ENCODE measurements at places on chromosomes 13 and 19. TPM values are rescaled to one million over a fixed set of nuclear protein-coding genes. Genes with fewer than 3 reads are reported as not detected.
A peak's percentile ranks its signal among the peaks of the same experiment; 100 is the strongest.

Gene ATP8A2
- 0.38 TPM for total RNA-seq

GRCh38 chr19:38912600-38913514, 871 bp upstream of the CCER2 start:
- DNase-seq, result no peak

- DNase-seq, result peak; percentile 82
These were observed 2.9 kb downstream of the RPS11 start for GRCh38 chr19:49499030-49499670.

DNA sequence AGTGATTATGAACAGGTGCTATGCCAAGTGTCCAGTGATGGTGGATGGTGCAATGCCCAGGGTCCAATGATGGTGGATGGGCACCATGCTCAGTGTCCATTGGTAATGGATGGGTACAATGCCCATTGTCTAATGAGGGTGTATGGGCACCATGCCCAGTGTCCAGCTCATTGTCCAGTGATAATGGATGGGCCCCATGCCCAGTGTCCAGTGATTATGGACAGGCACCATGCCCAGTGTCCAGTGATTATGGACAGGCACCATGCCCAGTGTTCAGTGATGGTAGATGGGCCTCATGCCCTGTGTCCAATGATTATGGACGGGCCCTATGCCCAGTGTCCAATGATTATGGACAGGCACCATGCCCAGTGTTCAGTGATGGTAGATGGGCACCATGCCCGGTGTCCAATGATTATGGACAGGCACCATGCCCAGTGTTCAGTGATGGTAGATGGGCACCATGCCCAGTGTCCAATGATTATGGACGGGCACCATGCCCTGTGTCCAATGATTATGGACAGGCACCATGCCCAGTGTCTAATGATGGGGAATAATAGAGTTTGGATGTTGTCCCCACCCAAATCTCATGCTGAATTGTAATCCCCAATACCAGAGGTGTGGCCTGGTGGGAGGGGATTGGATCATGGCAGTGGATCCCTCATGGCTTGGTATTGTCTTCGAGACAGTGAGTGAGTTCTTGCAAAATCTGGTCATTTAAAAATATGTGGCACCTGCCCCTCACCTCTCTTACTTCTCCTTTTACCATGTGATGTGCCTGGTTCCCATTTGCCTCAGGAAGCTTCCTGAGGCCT, 87.8 kb downstream of the ANKRD10 start:
- no peak for DNase-seq

Gene ZNF560
- total RNA-seq, result not detected

DNA sequence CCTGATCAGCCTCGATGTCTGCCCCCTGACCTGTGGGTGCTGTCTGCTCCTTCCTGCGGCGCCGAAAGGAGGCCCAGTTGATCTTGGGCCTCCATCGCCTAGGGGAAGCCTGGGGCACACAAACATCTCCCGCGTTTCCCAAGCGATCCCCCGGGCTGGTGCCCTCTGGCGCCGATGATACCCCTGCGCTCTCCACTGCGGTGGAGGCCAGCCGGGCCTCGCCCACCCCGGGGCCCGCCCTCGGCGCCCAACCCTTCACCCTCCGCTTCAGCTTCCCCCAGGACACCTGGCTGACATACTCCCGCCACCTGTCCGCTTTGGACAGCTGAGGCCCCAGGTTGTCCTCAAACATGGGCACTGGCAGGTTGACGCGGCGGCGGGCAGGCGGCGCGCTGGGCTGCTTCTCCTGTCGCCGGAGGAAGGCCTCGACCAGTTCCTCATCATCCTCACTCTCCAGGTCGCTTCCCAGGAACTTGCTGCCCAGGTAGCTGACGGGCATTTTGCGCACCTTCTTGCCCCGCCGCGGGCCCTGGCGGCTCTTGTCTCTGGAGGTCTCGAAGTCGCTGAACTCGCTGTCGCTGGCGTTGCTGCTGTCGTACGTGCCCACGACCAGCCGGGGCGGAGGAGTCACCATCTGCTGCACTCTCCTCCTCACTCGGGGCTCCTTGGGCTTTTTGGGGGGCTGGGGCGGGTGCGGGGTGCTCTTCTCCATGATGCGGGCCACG, 1.3 kb downstream of the CCDC8 start:
- no peak for DNase-seq

Data from activated CD4-positive, alpha-beta T cell treated with anti-CD3 and anti-CD28 coated beads, Interleukin-2, amount 10 ng/mL, durations not matched to agents 24 days and 14 days (primary cell).